T-helper 2 cell (primary cell): ENCODE measurements at places on chromosomes 3 and 15.

- no peak for DNase-seq
Measured at GRCh38 chr3:152203652-152204051, 65.1 kb upstream of the MBNL1 start.

DNA sequence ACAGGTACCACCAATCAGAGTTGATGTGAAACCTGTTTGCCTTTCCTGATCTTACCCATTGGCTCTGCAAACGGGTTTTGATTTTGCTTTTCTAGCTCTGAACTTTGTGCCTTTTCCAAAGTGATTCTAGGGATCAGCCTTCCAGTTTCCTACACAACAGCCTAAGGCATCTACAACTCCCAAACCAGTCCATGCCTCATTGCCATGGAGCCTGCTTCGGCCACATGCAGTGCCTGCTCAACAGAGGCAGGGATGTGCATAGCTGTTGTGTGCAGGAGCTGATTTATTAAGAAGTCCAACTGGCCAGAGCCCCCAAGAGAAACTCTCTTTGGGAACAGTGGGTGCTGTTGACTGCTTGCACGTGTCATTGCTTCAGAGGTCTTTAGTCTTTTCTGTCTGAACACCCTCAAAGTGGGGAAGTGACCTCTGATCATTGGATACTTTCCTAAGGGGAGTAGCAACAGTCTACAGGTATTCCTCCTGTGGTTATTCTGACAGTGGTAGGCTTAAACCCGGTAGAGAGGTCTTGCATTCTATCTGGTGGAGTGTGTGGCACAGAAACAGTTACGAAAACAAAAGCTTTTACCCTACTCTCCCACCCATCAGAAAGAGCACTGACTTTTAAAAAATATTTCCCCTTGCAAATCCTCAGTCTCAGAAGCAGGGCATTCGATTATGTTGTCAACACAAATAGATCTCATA lies 36.6 kb upstream of the THSD4 start:
- DNase-seq: no peak

DNA sequence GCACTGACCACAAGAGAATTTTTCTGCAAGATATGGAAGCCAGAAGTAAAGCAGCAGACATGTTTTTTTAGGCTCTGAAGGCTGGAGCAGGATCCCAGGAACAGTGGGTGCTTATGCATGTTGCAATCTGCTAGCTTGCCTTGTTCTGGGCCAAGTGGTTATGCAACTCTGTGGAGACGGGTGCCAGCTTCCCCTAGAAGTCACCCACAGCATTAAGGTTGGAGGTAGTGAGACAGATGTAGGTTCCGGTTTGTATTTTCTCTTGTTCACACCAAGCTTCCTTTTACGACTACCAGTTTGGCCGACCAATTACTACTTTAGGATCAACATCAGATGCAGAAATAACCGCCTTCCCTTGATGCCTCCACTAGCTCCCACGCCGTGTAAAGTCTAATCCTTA lies 11.1 kb downstream of the DPH3 start:
- no peak for DNase-seq

- DNase-seq: no peak
Measured at GRCh38 chr3:100912571-100912970, 80.7 kb downstream of the ABI3BP start.

GRCh38 chr3:105674437-105675065 lies 194.3 kb downstream of the CBLB start:
- no peak for DNase-seq

DNA sequence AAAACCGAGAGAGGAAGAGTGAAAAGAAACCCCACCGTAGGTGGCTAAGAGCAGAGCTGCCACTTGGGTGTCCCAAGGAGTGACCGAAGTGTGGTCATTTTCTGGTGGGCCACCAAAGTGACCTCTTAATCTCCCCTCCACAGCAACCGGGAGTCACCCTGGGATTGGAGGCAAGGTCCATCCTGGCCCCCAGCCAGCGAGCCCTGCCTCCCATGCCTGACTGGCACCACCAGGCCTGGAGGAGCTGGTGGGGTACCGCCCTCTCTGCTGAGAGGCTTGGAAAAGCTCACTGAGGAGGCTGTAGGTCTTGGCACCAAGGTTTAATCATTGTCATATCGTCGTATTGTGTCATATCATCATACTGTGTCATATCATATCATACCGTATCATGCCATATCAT lies 74.0 kb upstream of the TRPM1 start:
- no peak for DNase-seq

GRCh38 chr3:125132815-125133214 lies 77.0 kb upstream of the HEG1 start:
- DNase-seq: no peak

DNA sequence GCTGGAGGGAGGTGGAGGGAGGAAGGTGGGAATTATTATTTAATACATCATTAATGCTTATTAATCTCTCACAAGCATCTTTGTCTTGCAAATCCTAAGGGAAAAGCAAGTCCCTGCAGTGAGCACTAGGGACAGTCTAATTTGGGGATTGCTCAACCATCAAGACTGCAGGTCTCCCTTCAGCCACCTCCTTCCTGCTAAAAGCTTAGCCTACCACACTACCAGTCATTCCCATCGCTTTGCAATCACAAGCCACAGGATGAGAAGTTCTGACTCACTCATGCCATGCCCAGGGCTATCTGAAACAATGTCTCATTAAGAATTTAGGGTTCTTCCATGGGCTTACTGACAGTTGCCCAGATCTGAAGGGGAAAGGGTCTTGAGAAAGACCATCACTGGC lies 51.0 kb upstream of the EIF1B start:
- DNase-seq: no peak

GRCh38 chr3:58323529-58324390 lies 8.9 kb upstream of the PXK start:
- DNase-seq: no peak

DNA sequence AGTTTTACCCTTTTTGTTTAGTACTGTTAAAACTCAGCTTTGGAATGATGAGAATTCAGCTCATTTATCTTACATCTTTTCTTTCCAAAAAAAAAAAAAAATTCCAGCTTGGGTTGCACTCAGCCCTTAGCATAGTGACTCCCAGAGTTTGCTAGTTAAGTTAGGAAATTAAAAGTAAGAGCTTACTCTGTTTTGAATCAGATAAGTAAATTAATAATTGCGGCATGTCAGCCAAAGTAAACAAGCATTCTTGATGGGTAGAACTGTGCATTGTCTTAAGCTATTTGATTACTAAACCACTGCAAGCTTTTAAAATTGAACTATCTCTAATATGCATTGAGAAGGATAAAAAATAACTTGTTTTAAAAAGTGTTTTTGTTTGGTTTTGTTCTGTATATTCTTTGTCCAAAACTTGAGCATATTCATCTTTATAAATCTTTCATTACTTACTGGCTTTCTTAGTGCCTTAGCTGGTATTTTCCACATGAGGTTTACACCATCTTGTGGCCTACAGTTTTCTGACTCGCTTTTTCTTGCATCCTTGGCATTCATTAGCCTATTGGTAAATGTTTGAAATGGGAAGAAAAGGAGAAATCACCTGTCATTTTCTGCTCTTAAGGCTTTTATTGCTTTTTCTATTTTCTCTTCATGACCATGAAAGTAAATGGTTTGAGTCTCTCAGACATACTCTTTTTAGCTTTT lies 107.6 kb downstream of the FILIP1L start:
- no peak for DNase-seq

GRCh38 chr3:57864853-57865252 lies 108.7 kb downstream of the SLMAP start:
- DNase-seq: no peak

- DNase-seq: no peak
Measured at GRCh38 chr3:139572847-139573672, 33.5 kb upstream of the RBP1 start.

DNA sequence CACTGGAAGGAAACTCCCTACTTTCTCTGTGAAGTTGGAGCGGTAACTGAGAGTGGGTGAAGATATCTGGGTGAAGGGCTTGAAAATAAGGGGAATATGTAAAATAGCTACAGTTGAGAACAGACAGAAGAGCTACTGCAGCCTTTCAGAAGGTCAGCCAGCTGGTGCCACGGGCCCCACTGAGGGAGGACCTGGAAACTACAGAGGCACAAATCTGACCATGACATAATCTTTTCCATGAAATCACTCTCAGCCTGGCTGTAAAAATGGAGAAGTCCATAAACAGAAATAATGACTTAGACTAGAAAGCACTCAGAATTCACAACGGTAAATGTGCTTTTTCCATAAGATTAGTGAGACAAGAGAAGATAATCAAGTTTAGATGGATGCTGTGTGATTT lies 46.4 kb downstream of the ST3GAL6 start:
- DNase-seq: no peak

GRCh38 chr3:152959307-152959706 lies 124.4 kb downstream of the P2RY1 start:
- no peak for DNase-seq

GRCh38 chr3:50986726-50987125 lies 312.0 kb downstream of the DOCK3 start:
- no peak for DNase-seq

DNA sequence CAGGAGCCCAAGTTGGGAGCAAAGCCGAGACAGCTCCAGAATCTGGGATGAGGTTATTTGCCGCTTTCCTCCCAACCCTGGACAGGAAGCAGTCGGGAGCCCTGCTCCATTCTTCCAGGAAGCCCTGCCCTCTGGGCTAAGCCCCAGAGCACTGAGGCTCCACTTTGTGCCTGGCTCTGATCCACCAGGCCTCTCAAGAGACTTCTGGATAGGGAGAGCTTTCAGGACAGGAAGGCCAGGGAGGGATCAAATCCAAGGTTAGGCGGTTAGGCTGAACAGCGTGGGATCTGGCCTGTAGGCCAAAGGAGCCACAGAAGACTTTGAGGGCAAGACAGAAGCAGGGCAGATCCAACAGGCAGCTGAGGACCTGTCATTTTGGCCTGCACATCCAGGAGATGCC lies 835 bp downstream of the STOML1 start:
- DNase-seq: no peak

DNA sequence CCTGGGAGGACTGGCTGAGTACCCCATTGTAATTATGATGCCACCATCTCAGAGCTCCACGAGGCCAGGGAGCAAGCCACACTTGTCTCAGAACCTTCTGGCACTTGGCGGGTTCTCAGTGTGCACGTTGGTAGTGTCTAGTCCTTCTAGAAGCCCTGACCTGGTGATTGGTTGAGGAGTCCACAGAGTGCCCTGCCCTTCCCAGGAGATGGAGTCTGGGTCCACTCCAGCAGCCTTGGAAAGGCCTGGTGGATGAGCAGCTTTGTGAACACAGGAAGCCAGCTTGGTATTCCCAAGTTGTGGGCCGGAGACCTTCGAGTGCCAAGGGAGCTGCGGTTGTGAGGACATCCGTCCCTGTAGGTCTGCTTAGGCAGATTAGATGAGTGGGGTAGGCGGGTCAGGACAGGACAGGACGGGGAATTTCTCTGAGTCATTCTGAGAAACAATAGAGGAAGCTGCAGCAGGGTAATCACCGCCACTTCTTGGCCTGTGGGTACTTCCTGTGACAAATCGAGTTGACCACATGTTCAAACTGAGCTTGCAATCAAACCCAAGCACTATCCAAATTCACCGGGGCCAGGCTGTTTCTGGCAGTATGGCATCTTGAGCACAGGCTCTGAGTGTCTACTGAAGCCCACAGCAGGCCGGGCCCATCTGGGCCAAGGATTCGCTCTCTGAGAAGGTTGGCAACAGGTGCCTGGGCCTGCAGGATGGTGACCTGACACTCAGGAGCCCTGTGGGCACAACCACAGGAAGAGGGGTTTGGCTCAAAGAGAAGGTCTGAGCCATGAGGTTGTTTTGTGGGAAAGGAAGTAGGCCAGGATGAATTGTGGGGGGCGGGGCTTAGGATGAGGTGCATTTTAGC lies 71.5 kb upstream of the PLXNA1 start:
- DNase-seq: peak; percentile 17

GRCh38 chr3:153673853-153674252 lies 447.3 kb upstream of the ARHGEF26 start:
- no peak for DNase-seq

DNA sequence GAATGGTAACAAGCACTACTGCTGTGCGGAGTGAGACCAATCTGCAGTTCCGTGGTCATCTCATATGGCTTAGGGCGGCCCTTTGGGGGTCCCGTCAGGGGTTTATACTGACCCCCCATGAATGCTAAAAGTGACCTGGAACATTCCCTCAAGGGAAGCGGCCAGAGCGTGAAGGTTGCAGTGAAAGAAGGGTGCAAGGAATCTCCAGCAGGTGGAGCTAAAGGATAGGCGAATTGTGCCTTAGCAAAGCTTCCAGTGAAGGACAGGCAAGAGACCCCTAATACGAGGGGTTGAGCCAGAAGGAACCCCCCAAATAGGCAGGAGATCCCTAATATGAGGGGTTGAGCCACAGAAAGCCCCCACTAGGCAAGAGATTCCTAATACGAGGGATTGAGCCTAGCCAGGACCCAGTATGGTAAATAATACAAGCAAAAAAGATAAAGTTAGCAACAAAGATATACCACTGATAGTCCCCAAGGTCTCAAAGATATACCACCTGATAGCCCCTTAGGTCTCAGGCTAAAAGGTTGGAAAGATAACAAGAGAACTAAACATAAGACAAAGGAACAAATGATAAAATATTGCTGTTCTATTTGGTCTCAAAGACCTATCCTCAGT lies 32.8 kb downstream of the ZNF589 start:
- peak; percentile 59 for DNase-seq

DNA sequence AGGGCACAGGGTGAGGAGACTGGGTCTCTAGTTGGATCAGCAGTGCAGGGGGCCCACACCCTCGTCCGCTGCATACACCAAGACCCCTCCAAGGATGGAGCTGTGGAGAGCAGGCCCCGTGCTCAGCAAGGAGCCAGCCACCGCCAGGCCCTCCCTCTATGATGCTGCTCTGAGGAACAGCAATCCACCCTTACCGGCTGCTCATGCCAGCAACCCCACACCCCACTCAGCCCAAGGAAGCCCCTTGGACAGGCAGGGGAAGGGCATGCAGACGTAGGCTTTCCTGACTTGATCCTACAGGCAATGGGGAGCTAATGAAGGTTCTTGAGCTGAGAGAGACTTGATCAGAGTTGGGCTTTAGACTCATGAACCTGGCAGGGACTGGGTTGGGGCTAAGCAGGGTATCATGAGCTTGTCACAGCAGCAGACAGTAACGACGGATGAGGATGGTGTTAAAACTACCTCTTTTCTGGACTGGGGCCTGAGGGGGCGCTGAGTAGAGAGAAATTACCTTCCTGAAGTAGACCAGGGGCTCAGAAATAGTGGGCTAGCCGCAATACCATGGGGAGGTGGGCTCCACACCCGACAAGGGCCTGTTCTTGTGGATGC lies 50.5 kb upstream of the FGD5 start:
- DNase-seq: no peak

DNA sequence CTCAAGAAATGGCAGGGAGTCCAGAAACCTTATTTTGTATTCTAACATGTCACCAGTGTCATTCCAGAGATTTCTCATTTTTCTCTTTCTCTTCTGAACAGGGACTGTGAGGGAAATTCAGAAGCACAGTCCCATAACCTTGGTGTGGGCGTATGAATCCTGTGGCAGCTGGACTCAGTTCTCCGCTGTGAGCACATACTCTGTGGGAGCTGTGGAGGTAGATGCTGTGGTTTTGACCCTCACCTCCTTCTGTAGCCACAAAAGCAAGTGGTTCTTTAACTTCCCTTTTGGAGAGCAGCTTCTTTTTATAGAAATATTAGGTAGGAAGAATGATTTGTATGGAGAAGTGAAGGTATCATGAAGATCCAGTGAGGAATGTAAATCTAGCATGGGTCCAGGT lies 13.4 kb downstream of the TMEM207 start:
- no peak for DNase-seq

- DNase-seq: no peak
Measured at GRCh38 chr3:169106662-169107061, 556.9 kb downstream of the MECOM start.

- DNase-seq: no peak
Measured at GRCh38 chr15:43229977-43230376, 9.2 kb upstream of the EPB42 start.

GRCh38 chr3:177906578-177907229 lies 629.5 kb upstream of the KCNMB2 start:
- no peak for DNase-seq
